ENCODE measurements at places on chromosomes 3 and 15. TPM values are rescaled to one million over a fixed set of nuclear protein-coding genes. Genes with fewer than 3 reads are reported as not detected.

Gene ARHGAP11A
- 131 TPM for total RNA-seq

Gene EPHB3
- not detected for total RNA-seq

Gene PRSS50
- total RNA-seq: not detected

Gene GHRL
- not detected for total RNA-seq

Gene MESP1
- 4.4 TPM for total RNA-seq

Gene GPR160
- total RNA-seq: 10.3 TPM

Gene EIF4A2
- total RNA-seq: 469 TPM

Gene CHRM5
- total RNA-seq: not detected

- DNase-seq: no peak
Observed at GRCh38 chr3:13102386-13103345, 29.4 kb upstream of the IQSEC1 start.

DNA sequence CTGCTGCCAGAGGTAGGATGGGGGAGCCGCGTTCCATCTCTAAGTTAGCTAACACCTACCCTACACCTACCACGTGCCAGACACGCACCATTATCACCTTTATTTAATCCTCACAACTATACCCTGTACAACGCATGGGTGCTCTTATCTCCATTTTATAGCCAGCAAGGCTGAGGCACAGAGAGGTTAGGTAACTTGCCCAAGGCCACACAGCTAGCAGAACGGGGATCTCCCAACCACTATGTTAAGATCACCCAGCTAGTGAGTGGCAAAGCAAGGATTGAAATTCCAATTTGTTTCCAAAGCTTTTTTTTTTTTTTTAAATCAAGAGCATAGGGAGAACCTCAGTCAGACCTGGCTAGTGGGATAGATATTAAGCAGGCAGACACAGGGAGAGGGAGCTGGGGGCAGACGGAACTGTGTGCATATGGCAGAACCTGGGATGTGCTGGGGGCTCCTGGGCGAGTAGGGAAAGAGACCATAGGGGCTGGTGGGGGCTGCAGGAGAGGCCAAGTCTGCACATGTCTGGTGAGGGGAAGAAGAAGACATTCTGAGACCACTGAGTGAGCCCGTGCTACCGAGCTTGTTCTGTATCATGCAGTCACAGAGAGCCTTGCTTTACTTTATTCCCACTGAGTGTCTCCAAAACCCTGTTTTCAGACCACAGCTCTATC, 196.3 kb upstream of the TPM1 start:
- DNase-seq: no peak

- DNase-seq: no peak
Observed at GRCh38 chr3:94185753-94186152, 122.9 kb downstream of the NSUN3 start.

DNA sequence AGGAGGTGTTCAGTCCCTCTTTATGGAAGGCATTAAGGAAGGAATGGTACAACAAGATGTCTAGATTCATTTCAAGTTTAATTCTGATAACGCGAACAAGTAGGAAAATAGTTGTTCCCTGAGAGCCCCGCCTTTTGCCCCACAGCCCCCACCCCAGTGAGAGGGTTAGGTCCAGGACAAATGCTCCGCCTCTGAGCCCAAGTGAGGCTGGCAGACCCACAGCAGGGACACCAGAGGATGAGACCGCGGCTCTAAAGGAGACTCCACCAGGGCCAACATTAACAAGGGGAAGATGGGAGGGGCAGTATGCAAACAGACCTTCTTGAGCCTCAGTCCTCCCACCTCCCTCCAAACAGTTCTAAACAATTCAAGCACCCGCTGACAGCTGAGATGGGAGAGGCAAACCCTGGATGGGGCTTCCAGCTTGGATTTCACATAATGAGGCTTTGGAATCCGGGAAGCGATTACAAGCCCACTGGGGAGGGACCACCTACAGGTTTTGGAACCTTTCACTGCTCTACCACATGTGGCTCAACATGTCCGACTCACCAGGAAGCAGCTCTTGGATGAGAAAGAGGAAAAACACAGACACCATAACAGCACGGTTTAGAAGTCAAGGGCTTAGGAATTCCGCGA, 42.9 kb upstream of the IREB2 start:
- no peak for DNase-seq

DNA sequence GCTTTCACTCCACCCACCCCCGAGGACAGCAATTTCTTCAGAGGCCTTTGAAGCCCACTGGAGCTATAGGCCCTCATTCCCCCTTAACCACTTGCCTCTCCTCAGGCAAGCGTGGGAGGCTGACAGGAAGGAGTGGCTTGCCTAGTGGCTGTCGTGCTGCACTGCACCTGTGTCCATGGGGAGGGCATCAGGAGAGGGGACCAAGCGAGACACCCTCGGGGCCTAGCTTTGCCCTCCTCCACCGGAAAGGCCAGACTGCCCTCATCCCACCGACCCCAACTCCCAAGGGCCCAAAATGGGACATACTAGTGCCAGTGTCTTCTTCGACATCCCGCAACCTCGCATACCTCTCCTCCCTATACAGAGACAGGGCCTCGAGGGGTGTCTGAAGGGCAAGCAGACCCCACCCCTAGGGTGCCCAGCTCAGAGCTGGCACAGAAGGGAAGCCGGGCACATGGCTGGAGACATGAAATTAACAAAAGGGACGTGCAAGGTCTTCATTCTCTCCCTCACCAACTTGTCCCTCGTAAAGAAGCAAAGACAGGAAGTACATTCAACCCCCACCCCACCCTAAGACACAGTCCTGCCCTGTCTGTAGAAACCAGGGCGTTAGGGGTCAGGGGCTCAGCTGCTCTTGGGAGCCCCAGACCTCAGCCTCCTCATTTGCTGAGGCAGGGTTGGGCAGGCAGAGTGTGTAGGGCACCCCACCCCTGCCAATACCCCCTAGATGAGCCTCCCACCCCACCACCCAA, 24.3 kb downstream of the VIPR1 start:
- DNase-seq: peak; percentile 70

DNA sequence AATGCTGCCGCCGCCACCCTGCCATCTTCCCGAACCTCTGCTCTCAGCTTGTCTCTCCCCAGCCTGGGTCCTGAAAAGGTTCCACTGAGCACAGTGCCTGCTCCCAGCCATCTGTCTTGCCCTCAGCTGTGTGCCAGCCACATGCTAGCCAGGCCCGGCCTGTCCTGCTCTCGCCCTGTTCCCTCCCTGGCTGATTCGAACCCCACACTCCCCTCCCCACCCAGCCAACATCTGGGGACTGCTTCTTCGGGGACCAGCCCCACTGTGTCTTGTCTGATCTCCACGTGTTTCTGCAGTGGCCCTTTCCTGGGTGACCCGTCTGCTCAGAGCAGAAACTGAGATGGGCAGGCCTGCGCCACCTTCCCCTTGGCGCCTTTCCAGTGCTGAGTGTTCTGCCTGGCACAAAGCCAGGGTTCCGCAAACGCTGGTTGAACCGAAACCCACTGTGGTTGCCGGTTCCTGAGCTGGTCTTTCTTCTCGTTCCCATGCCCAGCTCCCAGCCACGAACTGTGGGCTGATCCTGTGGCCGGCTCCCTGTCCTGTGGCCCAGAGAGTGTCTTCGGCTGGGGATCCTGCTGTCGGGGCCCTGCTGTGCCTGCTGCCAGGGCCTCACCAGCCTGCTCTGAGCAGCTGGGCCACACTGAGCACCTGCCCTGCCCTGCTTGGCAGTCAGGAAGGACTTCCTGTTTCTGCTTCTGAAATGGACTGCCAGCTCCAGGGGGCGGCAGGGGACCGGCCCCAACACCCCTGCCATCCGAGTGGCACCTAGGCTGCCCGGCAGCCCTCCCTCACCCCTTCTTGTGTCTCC, 62.7 kb upstream of the KLF13 start:
- DNase-seq: peak; percentile 82

GRCh38 chr3:172057059-172057458, 17.7 kb downstream of the FNDC3B start:
- no peak for DNase-seq

DNA sequence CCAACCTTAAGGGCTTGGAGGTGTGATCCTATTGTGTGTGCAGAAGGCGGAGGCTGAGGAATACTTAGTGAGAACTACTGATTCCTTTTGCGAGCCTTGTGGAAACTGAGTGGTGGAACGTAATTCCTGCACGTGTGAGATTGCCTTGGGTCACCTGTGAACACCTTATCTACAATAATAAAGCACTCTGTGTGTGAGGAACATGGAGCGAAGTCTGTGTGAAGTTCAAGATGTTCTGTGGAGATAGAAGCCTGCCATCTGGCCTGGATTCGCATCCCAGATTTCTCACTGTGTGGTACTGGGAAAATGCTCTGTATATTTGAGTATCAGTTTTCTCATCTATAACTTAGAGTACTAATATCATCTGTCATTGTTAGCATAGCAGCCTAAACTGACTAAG, 179.5 kb upstream of the PDZRN3 start:
- DNase-seq: no peak

GRCh38 chr3:30964612-30965011, 70.2 kb upstream of the GADL1 start:
- DNase-seq: peak; percentile 29

DNA sequence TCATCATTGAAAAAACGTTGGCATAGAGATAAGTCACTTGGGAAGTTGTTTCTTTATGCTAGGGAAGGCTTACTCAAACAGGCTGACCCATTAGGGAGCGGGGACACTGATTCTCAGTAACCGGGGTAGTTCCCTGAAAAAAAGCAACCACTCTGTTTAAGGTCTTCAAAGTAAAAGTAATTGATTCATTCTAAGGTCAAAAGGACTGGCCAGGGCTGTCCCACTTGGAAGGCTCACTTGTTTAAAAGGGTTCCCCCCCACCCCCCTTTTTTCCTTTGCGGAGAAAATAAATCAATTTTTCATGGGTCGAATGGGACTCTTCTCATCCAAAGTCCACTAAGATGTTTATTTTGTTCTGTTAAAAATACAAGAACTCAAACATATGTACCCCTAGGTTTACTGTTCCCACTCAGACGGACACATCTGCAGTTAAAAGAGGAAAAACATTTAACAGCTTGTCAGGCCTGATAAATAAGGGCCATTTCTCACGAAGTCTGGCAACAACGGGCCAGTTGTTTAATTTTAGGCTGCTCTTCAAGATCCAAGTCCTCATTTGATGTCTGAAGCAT, 53.0 kb downstream of the ARHGEF3 start:
- no peak for DNase-seq

GRCh38 chr15:59879506-59880265, 124.4 kb upstream of the FOXB1 start:
- no peak for DNase-seq

GRCh38 chr3:132283440-132283839, 33.8 kb upstream of the ACP3 start:
- DNase-seq: no peak

DNA sequence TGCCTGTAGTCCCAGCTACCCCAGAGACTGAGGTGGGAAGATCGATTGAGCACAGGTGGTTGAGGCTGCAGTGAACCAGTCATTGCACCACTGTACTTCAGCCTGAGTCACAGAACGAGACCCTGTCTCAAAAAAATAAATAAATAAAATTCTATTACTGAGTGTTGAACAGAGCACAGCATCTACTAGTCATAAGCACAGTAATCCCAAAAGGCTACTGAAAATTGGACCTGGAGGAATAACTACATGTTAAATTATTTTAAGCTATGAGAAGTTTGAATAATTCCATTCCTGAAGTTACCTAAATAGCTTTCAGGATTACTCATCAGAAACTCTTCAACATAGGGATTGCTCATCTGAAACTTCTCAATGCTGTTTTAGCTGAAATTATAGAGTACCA, 43.4 kb downstream of the ARMC8 start:
- DNase-seq: no peak

DNA sequence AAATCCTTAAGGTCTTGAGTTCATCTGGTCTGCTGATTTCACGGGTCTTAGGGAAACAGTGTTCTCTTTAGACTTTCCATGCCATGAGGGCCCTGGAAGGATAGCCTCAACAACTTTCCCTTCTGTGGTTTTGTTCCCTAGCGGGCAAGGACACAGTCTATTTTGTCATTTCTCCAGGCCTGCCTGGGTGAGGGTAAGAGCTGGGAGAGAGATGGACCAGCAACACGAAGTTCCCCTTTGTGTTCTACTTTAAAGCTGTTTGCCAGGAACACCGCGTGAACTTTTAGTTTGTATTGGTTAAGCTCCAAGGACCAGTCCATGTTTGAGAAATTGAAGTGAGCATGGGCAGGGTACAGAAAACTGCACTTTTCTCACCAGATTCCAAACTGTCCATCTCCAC, 20.9 kb downstream of the ST3GAL6 start:
- DNase-seq: no peak

GRCh38 chr3:197022405-197023231, 7.0 kb downstream of the MELTF start:
- no peak for DNase-seq

DNA sequence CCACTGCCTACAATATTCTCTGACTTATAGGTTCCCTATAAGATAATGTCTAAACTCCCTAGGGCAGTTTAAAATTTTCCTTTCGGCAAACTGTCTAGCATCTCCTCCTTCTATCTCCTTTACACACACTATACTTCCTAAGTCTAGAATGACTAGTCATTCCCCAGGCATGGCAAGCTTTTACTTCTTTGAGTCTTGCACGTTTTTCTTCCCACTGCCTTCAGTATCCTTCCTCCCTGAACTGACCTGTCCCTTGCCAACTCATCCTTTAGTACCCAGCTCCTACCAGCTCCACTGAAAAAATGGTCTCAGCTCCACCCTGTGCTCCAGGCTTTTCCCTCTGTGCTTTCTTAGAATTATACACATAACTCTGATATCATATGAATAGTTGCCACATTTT, 93.8 kb upstream of the KBTBD8 start:
- no peak for DNase-seq

- DNase-seq: no peak
Observed at GRCh38 chr3:133996251-133996661, 33.5 kb downstream of the SLCO2A1 start.

DNA sequence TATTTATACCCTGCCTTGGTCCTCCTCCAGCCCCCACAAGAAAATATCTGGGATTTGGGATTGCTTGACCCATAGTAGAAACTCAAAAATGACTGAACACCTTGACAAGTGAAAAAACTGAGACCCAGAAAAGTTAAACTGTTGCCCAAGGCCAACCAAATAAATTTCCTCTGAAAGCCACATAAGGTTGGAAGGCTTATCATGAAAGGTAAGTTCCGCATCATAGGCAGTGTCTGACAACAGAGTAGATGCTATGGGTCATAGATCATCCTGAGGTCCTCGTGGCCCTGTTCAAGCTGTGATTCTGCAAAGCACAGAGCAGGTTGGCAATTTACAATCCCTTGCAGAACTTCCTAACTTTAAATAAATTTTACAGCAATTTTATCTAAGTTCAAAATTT, 140.8 kb upstream of the TSC22D2 start:
- DNase-seq: no peak

GRCh38 chr3:195911041-195911945, 2.9 kb upstream of the TNK2 start:
- DNase-seq: no peak

GRCh38 chr15:71124937-71125790, 9.9 kb downstream of the THSD4 start:
- no peak for DNase-seq

DNA sequence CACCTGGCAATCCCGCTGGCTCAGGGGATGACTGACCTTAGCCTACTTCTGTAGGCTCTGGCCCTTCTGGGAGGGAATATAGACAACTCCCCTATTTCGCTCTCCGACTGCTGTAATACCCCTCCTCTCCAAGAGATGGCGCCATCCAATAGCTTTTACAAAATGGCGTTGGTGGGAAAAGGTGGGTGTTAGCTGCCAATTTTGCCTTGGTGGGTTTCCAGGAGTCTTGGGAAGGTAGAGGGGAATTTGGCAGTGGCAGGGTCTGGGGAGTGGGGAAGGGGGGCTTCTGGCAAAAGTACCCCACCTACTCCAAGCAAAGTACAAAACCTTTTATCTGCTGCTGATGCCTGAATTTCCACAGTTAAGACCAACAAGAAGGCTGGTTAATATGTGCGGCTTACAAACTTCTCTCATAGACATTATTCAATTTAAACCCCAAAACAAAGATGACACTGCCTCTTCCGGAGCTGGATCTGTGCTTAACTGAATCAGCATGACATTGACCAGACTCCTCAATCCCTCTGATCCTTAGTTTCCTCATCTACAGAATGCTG, 62.1 kb downstream of the RASGRF1 start:
- DNase-seq: peak; percentile 61

All from activated naive CD4-positive, alpha-beta T cell treated with anti-CD3 and anti-CD28 coated beads for 36 hours (primary cell).